ENCODE measurements at places on chromosomes 16 and 17.
A peak's percentile ranks its signal among the peaks of the same experiment; 100 is the strongest.

DNA sequence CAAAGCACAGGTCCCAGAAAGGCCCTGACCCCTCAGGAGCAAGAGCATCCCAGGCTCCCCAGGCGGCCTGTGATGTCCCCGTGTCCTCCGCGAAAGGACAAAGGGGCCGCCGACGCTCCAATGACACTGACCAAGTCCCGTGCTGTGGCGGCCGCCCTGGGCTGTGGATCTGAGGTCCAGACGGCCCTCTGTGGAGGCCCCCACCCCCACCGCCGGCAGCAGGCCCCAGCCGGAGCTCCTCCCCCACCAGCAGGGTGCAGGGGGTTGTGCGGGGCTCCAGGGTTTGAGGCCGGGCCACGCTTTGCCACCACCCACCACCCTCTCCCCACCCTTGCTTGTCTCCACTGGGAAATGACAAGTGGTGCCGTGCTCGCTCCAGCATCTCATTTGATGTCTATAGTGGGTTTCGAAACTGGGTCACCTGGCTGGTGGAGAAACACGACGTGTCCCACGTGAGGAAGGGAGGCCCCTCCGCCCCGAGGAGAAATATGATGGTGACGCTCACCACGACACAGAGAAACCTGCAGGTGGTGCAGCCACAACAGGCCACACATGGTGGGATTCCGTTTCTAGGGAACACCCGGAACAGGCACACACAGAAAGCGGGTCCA is 31.2 kb upstream of the ZNF469 start:
- no peak for DNase-seq

DNA sequence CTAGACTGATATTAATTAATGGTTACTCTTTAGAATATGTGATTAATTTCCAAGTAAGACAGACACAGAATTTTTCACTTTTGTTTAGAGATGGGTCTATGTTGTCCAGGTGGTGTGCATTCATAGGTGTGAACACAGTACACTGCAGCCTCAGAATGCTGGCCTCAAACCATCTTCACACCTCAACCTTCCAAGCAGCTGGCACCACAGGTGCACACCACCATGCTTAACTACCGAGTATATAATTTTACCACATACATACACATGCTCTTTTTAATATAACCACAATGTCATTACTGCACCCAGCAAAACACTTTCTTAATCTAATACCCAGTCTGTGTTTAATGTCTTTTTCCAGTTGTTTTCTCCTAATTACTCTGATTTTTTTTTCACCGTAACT is 23.9 kb downstream of the N4BP1 start:
- DNase-seq: no peak

- DNase-seq: no peak
Observed at GRCh38 chr17:80782536-80783427, 208.9 kb upstream of the CHMP6 start.

DNA sequence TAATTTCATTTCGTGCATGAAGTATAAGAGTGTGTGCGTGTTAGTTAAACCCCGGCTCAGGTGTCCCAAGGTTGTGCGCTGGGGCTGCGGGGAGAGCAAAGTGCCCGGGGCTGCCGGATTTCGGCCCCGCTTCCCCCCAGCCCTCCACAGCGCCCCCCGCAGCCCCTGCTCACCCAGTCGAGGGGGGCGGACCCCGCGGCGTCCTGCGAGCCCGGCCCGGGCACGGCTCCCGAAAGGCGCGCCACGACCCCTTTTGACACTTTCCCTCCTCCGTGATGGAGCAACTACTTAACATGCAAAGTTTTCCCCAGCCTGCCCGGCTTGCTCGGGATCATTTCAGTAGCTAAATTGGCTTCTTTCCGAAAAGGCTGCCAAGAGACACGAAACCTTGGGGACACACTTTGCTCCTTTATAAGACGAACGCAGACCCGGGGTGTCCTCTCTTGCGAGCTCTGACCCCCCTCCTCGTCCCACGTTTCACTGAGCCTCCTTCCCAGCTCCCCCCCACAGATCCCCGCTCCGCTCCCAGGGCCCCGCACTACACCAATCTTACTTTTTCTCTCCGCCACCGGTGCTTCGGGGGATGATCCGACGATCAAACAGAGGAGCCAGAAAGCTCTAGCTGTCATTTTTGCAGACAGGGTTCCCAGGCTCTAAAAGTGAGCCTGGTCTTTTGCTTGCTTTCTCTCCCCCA is 552 bp downstream of the C17orf58 start:
- DNase-seq: no peak

DNA sequence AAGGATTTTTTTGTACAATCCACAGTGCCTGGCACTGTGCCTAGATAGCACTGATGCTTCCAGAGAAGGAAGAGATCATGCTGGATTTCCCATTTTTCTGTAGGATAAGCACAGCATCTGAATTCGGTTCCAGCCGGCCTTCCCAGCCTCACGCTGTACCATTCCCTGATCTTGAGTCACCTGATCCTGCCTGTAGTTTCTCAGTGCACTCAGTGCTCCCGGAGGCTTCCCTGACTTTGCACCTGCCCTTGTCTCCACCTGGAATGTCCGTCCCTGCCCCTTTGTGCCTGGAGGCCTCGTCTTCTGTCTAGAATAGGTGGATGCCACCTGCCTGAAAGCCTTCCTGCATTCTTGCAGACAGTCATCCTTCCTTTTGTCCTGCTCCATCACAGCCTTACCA is 179.9 kb downstream of the CCDC182 start:
- DNase-seq: no peak

DNA sequence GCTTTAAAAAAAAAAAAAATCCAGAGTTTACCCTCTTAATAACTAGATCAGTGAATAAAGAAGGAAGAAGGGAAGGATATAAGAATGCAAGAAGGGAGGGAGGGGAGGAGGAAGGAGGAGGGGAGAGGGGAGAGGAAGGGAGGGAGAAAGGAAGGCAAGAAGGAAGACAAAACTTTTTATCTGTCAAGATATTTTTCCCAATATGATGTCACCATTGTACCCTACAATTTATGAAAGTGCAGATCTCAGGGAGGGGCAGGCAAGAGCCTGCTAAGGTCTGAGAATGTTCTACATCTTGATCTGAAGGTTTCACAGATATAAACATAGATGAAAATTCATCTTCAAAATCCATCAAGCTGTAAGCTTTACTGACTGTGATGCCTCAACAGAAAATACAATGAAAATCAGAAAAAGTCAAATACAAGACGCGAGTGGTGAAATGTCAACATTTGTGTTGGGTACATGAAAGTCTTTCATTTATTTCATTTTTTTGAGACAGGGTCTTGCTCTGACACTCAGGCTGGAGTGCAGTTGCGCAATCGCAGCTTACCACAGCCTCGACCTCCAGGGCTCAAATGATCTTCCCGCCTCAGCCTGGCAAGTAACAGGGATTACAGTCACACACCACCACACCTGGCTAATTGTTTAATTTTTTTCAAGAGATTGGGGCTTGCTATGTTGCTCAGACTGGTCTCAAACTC is 57.1 kb upstream of the EMP2 start:
- no peak for DNase-seq

DNA sequence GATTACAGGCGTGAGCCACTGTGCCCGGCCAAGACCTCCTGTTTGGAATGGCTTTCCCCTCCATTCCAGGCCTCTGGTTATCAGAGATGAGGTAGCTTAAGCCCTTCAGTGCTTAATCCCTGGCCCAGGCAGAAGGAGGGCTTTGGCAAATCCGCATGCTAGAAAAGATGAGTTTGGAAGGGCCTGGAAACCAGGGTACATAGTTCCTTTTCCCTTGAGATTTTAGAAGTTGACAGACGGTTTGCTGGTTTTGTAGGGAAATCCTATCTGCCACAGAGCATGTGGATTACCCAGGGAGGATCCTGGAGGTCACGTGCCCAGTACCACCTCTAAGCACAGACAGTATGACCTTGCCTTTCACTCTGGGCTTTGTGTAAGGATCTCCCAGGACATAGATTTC is 114.7 kb upstream of the CACNG3 start:
- peak; percentile 87 for DNase-seq

DNA sequence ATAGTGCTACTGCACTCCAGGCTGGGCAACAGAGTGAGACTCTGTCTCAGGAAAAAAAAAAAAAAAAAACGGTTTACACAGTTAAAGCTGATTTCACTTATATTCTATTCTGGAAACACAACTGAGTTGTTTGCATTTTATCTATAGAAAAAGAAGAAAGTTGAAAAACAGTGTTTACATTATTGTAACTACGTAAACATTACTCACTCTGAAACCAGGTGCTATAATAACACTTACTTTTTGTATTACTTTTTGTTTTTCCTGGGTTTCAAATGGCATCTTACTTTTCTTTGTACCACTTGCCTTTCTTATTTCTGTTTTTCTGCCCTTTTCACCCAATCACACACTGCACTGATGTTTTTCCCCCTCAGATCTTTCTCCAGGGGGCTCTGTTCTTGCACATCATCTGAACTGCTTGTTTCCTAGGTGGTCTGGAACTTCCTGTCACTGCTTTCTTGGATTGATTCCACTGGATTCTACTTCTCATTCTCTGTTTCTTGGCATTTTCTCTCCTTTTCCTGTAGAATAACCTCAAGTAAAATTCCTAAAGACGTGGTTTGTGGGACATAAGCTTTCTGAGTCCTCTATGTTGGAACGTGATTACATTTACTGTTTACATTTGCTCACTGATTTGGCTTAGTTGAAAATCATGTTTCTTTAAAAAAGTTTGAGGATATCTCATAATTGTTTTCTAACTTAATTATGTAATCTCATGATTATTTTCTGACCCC is 142.1 kb downstream of the HS3ST3B1 start:
- no peak for DNase-seq

GRCh38 chr17:6066183-6066948 is 3.8 kb upstream of the WSCD1 start:
- DNase-seq: no peak

All from WERI-Rb-1 (cell line).